ENCODE measurements at places on chromosomes 1 and 21.

GRCh38 chr1:90707363-90707710 lies 9.8 kb downstream of the BARHL2 start:
- DNase-seq: no peak

- no peak for DNase-seq
Measured at GRCh38 chr21:36860736-36861594, 105.5 kb downstream of the HLCS start.

- no peak for DNase-seq
Measured at GRCh38 chr1:70892140-70892539, 155.5 kb downstream of the PTGER3 start.

DNA sequence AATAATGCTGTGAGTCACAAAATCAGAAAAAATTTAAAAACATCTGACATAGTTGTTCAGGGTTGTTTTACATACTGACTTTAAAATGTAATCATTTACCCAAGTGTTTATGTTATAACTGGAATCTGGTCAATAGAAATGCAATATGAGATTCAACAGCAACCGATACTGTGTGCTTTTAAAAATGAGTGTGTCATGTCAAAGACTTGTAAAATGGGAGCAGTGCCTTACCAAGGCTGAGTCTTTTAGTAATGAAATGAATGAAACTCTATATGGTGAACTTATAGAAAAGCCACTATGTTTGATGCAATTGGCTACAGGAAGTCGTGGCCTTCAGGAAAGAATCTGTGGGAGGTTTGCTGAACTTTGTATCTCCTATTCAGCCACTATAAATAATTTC lies 570.2 kb downstream of the DPYD start:
- no peak for DNase-seq

GRCh38 chr1:223006371-223006770 lies 136.7 kb downstream of the TLR5 start:
- DNase-seq: no peak

DNA sequence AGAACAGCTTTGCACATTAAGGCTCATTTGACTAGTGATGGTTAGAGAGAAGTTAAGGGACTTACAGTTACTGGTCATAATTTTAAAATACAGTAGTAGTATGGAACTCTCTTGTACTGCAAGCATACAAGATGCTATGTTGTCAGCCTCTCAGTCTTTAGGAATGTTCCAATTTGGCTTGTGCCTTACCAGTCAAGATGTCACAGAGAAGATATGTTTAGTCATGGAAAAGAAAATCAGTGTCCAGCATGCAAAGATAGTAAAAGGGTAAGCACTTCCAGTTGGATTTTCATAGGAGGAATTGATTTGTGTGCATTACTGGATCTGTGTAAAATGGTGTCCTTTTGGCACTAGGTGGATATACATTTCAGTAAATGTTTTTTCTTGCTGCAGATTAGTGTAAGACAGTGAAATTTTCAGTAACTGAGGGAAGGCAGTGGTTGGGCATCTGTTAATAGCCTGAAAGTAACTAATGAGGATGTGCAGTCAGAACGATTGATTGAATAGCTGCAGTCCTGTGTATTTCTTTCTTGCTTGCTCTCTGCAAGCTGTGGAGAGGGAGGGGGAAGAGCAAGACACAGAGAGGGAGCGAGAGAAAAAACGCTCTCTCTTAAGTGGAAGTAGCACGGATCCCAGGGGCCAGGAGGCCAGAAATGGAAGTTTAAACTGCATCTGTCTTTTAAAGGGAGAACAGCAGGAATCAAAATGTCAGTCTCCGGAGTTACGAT lies 108.2 kb downstream of the CLEC20A start:
- DNase-seq: no peak

DNA sequence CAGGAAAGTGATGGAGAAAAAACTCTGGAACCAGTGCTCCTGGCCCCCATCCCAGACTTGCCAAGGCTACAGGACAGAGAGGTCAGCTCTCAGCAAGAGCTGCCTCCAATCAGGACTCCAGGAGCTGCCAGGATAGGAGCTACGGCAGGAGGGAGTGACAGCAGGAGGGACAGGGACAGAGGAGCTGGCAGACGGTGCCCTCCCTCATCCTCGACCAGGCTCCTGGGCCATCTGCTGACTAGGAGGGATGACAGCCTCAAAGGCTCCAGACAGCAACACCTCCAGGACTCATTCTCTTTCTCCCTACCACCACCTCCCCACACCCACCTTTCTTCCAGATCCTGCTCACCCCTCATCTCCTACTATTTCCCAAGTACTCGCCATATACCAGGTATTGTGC lies 22.7 kb downstream of the DLGAP3 start:
- no peak for DNase-seq

DNA sequence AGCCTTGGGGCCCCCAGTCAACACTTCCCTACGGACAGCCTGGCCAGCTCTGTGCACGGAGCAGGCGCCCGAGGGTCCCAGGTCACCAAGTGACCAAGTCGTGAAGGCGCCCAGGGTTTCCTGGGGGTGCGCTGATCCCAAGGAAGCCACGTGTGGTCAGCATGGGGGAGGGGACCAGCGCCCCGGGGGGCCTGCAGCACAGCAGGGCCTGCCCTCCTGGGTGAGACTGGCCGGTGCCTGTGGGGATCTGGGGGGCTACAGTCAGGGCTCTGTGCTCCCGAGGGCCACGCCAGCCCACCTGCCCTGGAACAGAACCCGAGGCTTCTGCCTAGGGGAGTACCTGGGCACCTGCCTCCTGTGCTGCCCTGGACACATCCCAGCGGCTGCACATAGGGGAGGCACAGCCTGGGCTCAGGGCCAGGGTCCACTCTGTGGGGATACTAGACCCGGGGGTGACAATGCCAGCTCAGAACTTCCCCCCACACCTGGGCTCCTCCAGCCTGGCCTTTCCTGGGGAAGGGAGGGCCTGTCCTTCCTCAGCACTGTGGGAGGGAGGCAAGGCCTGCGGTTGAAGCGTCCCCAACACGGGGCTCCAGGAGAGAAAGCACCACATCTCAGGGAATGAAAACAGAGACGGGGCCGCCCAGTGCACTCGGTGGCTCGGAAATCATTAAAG lies 6.2 kb upstream of the POFUT2 start:
- DNase-seq: no peak

DNA sequence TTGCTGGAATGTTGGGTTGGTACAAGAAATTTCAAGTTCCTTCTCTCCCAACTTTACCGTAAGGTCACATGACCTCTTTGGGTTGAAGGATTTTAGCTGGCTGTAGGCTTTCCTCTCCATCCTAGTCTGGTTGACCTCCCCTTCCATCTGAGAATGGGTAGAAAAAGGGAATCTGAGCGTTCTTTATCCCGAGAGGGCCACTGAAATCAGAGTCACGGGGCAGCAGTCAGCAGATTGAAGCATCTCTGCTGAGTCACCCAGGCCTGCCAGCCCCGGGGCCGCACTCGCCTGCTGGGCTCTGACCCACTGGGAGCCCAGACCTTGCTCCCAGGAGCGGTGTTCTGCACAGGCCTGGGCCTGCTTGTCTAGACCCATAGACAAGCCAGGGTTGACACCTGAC lies 31.0 kb downstream of the TMCC2 start:
- DNase-seq: peak; percentile 81

GRCh38 chr1:234701737-234702341 lies 91.9 kb upstream of the IRF2BP2 start:
- no peak for DNase-seq

DNA sequence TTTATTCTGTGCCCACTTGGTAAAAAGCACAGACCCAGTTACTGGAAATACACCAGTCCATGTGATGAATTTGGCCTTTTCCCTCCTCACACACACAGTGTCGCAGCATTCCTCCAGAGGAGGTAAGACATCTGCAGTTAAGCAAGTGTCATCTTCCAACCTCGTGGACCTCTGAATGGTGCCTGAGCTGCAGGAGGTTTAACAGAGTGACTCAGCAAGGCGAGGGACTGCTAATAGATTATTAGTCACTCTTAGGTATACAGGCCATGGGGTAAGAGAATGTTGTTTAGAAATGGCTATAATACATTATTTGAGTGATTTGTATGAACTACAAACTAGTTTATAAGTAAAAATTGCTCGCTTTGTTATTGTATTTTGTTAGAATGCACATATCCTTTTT lies 8.6 kb upstream of the LRRC8B start:
- no peak for DNase-seq

GRCh38 chr1:245972476-245972875 lies 534.6 kb downstream of the SMYD3 start:
- no peak for DNase-seq

DNA sequence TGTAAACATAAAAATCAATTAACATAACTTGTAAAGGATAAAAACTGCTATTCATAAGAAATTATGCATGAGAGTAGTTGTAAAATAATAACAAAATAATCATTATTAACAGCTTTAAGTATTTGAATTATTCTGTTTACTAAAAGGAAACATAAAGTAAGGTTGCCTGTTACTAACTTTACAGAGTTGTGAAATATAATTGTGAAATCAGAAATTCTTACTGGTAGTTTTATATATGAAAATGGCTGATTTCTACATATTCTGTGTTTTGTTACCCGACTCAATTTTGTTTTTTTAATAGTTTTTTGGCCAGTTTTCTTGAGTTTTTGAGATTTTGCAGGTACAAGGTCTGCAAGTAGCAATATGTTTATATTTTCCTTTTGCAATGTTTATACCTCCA lies 27.8 kb downstream of the FNBP1L start:
- DNase-seq: no peak

DNA sequence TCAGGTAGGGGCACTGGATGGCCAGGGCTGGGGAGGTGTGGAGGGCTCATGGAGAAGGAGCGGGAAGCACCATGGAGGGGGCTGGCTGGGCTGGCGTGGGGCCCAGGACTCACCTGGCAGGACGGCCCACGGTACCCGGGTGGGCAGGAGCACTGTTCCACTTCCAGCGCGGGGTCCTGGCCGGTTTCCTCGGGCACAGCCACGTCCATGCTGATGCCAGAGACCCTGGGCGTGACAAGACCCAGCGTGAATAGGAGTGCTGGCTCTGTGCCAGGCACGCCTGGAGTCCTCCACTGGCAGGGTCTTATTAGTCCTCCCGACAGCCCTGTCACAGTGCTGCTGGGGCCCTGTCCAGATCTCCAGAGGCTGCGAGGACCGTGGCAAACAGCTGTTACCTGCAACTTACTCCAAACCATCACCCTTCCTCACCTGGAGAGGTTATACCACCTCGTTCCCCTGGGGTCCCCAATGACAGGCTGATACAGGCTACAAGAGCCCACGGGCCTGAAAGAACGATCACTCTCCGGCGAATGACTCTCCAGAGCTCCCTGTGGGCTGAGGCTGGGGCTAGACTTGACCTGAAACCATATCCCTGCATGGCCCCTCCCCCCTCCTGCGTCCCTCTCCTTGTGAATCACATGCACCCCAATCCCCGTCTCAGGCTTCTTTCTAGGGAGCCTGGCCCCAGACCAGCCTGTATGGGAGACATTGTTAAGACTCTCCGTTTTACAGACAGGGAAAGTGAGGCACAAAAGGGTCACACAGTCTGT lies 62.1 kb downstream of the HSPG2 start:
- DNase-seq: no peak

- no peak for DNase-seq
Measured at GRCh38 chr1:213993929-213994328, 6.2 kb downstream of the PROX1 start.

DNA sequence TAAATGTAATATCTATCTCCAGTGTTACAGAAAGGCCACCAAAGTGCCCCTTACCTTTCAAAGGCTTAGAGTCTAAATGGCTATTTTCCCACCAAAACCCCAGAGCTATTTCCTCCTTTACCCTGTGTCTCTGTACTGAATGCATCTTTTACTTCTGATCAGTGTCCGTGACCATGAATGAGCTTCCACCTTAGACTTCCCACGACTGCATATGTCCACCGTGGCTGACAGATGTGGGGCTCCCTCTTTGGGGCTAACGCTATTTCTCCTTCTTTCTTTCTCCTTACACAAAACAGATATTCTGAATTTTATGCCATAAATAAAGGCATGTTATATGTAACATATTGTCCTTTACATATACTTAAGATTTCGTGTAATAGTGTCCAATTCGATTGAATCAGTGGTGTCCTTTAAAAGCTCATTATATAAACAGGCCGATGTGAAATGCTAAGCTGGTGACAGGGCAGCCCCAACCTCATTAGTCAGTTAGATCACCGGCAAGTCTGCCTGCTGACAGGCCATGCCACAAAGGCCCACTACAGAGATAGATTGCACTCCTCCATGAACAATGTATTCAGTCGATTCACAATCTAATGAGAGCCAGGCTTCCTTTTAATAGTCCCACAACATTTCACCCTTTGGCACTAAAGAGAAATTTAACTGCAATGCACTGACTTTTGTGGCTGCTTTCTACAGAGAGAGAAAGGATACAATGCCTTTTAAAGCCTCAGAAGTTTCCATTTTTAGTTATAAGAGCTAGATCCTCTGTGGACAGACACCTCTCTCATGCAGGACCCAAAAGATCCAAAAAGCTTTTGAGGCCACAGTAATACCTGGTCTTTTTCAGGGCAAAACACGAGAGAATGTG lies 297.9 kb downstream of the PCP4 start:
- DNase-seq: no peak

DNA sequence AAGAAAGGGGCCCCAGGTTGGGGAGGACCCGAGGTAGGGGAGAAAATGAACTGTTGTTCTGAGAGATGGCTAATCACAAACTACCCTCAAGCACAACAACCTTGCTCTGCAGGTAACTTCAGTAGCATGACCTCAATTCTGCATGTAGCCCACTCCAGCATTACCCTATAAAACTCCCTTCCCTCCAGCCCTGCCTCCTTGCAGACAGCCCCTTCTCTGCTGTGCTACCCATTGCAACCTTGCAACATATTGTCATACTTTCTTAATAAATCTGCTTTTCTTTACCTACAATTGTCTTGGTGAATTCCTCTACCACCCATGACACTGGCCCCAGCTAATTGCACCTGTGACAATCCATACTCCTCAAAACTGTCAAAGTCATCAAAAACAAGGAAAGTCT lies 428.9 kb downstream of the MATN1 start:
- DNase-seq: no peak

GRCh38 chr1:115114308-115114707 lies 25.0 kb upstream of the TSPAN2 start:
- no peak for DNase-seq

- DNase-seq: no peak
Measured at GRCh38 chr1:188056011-188056410, 1227.3 kb downstream of the PLA2G4A start.

- DNase-seq: no peak
Measured at GRCh38 chr1:244866355-244866754, 2.0 kb upstream of the HNRNPU start.

- DNase-seq: no peak
Measured at GRCh38 chr21:37224861-37225839, 42.0 kb downstream of the VPS26C start.

Measured in nucleus accumbens (tissue), 56 donors.